NCI-H446 treated with DMSO at 0.1 percent for 48 hours (cell line): ENCODE measurements at places on chromosomes 16 and 17.

GRCh38 chr17:20291853-20292252 lies 175.5 kb downstream of the LGALS9B start:
- no peak for DNase-seq

GRCh38 chr16:88384222-88385111 lies 1.7 kb downstream of the ZNF469 start:
- no peak for DNase-seq

DNA sequence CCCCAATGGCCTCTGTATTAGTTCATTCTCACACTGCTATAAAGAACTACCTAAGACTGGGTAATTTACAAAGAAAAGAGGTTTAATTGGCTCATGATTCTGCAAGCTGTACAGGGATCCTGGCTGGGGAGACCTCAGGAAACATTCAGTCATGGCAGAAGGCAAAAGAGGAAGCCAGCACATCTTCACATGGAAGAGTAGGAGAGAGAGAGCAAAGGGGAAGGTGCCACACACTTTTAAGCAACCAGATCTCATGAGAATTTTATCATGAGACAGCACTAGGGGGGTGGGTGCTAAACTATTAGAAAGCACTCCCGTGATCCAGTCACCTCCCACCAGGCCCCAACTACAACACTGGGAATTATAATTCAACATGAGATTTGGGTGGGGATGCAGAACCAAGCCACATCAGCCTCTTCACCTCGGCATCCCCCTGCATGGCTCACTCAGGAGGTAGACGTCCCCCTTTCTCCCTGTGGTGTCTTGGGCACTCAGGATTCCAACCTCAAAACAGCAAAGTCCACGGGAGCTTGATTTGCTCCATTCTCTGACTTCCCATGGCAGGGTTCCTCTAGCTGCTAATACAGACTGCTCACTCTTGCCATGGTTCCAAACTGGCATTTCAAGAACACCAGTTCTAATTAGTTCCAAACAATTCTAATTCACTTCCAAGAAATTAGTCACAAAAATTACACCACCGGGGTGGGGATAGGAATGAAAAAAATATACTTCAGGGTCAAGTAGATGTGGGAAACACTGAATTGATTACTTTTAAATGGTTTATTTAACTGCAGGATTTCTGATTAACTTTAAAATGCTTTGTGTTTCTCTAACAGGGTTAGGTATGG lies 203.8 kb upstream of the HSBP1 start:
- no peak for DNase-seq

DNA sequence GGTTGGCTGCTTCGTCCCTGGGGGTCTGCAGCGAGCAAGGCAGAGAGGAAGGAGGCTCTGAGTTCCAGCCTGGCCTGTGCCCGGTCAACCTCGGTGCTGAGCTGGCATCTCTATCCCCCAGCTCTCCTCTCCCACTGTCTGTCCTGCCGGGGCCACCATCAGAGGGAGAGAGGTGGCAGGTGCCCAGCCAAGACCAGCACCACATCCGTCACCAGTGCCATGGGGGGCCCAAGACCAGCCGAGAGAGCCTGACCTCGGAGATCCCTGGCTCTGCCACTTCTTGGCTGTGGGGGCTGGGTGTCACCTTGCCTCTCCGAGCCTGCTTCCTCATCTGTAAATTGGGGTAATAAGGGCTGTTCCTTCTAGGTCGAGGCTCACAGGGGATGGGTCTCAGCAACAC lies 560 bp upstream of the P2RX1 start:
- no peak for DNase-seq

GRCh38 chr17:44688200-44688599 lies 1.4 kb downstream of the CCDC43 start:
- DNase-seq, result no peak

DNA sequence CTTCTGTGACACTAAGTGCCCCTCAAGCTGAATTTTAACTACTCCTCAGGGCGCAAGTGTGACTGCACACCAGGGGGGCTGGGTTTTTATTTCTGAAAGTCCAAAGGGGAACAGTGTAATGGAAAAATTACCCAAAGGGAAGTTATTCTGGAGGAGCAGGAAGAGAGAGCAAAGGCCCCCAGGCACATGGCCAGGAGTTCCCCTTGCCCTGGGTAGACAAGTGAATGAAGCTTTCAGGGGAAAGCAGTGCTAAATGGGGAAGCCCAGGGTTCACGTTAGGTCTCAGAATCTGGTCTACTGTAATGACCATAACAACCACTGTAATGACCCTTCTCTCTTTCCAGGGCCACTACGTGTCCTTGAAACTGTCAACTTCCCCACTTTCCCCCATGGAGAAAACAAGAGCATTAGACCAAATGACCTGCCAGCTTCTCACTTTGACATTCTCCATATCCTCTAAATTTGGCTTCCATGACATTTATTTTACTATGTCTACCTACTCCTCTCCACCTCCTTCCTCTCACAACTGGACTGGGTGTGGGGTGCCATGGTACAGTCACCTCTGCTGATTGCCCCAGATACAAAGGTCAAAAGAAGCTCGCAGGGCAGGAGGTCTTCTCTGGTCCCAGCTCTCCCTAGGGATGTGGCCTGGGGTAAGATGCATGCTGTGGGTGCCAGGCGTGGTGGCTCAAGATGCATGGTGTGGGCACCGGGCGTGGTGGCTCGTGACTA lies 34.1 kb upstream of the MMP2 start:
- DNase-seq, result no peak

DNA sequence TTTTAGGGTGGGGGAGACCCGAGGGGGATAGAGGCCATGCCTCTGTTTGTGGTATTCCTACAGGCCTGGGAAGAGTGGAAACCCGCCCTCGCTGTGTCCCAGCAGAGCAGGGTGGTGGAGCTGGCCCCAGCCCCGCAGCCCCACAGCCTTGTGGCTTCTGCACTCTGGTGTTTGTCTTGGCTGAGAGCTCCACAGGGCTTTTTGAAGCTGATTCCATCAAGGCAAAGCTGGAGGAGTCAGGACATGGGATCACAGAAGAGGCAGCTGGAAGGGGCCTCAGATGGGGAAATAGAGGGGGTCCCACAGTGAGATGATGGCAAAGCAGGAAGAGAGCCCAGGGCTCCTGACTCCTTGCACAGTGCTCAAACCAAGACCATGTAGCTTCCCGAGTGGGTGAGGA lies 5.0 kb upstream of the WFIKKN2 start:
- no peak for DNase-seq

- no peak for DNase-seq
Measured at GRCh38 chr16:79061181-79061580, 539.4 kb downstream of the MAF start.

DNA sequence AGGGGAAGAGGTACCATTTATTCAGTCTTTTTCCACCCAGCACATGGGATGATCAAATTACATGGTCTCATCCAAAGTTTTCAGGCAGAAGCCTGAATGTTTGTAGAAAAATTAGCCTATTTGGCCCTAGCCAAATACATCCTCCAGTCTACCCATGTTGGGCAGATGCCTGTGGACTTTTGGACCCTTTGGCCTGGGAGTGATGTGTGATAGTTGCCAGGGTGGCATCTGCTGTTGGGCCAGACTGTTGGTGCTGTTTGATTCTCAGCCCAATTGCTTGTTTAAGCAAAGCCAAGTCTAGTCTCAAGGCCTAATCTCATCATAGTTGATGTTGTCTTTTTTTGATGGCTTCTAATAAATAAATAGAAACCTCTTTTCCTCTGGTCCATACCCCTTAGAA lies 419.0 kb downstream of the CDH13 start:
- DNase-seq, result no peak

- DNase-seq, result no peak
Measured at GRCh38 chr17:46769531-46770438, 48.7 kb downstream of the WNT3 start.

DNA sequence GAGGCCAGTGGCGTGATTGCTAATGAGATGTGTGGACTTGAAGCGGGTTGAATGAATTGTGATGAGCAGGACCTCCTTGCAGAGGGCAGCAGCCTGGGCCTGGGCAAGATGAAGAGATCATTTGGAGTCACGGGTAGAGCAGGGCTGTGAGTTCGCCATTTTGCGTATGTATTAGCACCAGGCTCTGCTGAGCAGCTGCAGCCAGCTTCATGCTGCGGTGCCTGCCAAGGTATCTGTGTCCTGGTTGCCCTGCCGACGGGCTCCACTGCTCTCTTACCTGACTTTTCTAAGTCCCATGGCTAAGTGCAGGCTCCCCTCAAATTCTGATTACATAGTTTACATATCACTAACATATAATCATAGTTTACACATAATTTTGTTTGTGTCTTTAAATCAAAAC lies 295.7 kb downstream of the SNX29 start:
- DNase-seq, result no peak

- DNase-seq, result peak; percentile 84
Measured at GRCh38 chr17:20191056-20191455, 181.9 kb downstream of the SPECC1 start.

- DNase-seq, result no peak
Measured at GRCh38 chr17:27985306-27985705, 57.2 kb upstream of the NLK start.

GRCh38 chr16:56228476-56228875 lies 37.2 kb downstream of the GNAO1 start:
- DNase-seq, result no peak

- DNase-seq, result no peak
Measured at GRCh38 chr17:37708616-37709212, 36.1 kb downstream of the HNF1B start.

DNA sequence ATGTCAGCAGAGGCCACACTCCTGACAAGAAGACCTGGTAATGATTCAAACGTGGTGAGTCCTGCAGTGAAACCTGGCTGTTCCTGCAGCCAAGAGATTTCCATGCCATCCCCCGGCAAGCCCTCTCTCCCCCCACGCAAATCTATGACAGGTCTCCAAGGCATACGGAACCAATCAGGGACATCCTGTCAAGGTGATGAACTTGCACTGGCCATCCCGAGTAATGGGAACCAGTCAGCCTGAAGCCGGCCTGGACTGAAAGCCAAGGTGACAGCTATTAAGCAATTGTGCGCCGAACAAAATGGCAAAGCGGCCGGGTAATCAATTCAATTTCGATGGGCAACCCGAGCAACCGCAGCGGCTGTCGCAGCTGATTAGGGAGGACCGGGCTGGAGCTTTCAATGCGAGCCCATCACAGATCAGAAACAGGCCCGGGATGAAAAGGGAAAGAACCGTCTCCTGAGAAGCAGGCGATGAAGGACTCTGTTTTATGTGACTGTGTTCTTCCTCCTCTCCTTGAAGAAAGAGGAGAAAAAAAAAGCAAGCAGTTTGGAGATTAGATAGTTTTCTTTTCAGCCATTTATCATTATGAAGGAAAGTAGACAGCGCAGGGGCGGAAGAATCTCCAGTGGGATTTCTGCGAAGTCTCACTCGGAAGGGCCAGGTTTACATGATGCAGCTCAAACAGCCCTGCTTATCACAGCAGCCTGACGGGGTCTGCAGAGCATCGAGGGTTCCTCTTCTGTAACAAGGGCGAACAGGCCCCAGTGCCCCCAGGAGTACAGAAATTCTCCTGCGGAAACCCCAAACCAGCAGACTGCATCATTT lies 35.2 kb downstream of the TBX4 start:
- DNase-seq, result no peak

DNA sequence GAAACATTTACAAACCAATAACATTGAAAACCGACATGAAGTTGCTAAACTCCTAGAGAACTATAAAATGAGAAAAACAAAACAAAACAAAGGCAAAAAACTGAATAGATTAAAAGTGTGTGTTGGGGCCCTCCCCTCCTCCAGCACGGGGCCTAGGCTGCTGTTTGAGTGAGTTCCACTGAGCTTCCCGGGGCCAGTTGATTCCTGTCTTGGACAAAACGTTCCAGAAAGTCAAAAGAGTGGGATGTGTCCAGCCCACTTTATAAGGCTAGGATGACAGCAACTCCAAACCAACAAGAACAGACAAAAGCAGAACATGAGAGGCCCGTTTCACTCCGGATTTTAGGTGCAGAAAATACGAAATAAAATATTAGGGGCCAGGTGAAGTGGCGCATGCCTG lies 11.6 kb upstream of the CSNK1D start:
- DNase-seq, result no peak

GRCh38 chr16:68408967-68409366 lies 39.3 kb downstream of the SMPD3 start:
- DNase-seq, result no peak

DNA sequence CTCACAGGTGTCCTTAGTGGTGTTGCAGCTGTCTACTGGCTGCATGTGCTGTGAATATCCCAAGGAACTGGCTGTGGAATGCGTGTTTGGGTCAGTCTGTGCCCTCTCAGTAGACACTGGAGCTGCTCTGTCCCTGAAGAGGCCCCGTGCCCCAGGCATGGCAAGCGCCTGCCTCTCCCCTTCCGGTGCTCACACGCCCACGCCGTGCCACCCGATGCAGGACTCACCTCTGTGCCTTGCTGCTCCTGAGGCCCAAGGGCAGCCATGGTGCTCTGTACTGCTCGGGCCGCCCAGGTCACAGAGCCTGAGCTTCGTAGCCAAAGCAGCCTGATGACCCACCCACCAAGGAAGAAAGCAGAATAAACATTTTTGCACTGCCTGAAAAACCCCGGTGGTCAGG lies 10.0 kb downstream of the RGS11 start:
- DNase-seq, result no peak

- DNase-seq, result no peak
Measured at GRCh38 chr17:30372755-30373154, 6.0 kb upstream of the CPD start.

DNA sequence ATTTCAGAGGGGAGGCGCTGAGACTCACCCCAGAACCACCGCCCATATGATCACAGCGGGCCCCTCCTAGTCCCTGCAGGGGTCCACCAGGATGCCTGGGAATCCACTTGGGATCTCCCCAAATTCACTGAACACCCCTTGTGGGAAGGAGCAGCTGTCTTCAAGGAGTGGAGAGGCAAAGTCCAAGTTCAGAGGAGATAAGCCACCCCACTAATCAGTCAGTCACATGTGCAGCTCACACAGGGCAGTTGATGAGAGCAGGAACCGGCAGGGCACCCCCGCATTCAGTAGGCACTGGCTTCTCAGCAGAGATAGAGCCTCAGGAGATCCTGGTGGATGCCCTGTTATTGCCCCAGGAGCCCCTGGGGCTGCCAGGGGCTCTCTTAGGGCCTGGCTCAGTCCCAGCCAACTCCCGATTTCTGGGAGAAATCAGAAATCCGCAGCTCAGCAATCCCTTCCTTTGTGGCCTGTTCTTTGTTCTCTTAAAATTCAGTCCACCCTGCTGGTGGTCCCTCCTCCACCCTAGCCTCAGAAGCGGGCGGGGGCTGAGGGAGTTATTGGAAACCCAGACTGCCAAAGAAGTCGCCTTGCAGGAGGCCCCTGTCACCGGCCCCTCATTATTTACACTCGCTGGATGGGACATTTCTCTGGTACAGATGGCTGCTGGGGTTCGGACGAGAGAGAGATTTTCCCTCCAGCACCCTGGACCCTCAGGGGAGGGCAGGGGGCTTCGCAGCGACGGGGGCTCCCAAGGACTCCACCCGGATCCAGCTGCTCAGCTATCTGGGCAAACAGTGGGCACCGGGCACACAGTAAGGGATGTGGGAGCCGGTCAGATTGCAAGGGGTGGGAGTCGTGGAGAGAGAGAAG lies 1.8 kb downstream of the CDC42EP4 start:
- DNase-seq, result no peak

GRCh38 chr16:87635541-87636049 lies 33.3 kb downstream of the JPH3 start:
- DNase-seq, result peak; percentile 1

GRCh38 chr16:89919535-89920406 lies 1.1 kb downstream of the MC1R start:
- no peak for DNase-seq
